ENCODE measurements at places on chromosomes 7 and 10.

- DNase-seq, result no peak
These were observed 16.0 kb upstream of the TLL2 start for GRCh38 chr10:96529634-96530279.

- no peak for DNase-seq
These were observed 31.4 kb upstream of the TRIM8 start for GRCh38 chr10:102612964-102613275.

DNA sequence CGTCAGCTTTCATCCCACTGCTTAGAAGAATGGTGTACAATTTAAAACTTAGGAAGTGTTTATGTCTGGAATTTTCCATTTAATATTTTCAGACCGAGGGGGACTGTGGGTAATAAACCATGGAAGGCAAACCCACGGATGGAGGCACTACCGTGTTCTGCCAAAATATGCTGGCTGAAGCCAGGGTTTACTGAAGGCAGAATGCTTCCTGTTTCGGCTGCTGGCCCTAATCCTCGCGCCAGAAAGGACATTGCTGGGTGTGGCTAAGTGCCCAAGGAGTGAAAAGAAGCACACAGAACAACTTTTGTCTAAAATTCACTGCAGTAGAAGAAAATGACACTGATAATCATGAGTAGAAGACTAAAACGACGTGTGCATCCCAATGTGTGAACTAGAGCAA lies 32.3 kb downstream of the PITRM1 start:
- no peak for DNase-seq

- no peak for DNase-seq
These were observed 67.4 kb upstream of the SLC35G1 start for GRCh38 chr10:93826355-93826754.

- no peak for DNase-seq
These were observed 33.3 kb downstream of the COX15 start for GRCh38 chr10:99698504-99699080.

- DNase-seq, result no peak
These were observed 18.0 kb downstream of the PURB start for GRCh38 chr7:44867073-44867995.

DNA sequence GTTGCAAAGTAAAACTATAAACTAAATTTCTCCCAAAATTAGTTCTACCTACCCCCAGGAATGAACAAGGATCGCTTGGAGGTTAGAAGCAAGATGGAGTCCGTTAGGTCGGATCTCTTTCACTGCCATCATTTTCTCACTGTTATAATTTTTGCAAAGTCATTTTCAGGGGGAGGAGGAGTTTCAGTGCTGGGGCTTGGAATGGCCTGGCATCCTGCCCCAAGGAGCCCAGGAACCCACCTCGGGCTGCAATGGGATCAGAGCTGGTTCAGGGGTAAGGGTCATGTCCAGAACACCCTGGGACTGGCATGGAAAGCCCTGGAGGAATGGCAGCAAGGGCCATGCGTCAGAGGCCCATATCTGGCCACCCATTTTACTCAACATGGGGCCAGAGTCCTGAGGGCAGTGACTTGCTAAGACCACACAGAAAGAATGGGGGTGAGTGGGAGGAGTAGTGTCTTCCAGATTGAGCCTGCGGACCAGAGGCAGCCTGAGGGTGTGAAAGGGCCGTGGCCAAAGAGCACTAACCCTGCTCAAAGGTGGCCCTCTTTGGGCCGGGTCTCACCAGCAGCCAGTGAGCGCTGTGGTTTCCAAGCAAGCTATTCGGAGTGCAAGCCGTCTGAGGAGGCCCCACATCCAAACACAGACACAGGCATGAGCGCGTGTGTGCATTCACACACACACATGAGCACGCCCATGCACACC lies 31.8 kb downstream of the GPRIN2 start:
- no peak for DNase-seq

DNA sequence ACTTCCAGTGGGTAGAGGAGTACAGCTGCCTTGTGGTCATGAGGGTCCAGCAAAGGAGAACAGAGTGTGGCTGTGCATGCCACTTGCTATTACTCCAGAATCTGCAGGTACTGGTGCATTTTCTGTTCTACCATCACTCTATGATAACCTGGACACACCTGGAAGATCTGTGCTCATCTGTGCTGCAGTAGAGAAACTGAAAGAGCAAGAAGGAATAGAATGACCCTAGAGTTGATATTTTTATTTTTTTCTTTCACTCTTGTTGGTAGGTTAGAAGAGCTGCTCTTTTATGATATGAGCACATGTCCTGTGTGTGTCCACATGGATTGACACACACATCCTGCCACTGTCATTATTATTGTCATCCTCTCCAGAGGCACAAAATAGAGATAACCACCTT lies 48.3 kb upstream of the MTURN start:
- no peak for DNase-seq

DNA sequence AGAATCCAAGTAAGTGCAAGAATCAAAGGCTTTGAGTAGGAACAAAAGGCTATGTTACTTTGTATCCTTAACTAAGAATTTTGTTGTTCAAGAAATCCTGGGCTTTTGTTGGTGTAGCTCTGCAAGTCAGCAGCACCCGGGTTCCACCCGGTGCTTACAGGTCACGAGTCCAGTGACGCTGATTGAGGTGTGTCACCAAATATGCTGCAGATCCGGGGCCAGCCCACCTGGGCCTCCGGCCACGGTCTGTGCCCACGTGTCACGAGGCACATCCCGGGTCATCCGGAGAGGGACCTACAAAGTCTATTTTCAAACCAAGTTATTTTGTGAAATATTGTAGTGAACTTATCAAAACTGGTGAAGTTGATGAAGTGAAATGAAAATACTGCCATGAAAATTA lies 103.1 kb downstream of the MGMT start:
- no peak for DNase-seq

GRCh38 chr10:6175329-6176055 lies 27.2 kb upstream of the PFKFB3 start:
- DNase-seq, result no peak

DNA sequence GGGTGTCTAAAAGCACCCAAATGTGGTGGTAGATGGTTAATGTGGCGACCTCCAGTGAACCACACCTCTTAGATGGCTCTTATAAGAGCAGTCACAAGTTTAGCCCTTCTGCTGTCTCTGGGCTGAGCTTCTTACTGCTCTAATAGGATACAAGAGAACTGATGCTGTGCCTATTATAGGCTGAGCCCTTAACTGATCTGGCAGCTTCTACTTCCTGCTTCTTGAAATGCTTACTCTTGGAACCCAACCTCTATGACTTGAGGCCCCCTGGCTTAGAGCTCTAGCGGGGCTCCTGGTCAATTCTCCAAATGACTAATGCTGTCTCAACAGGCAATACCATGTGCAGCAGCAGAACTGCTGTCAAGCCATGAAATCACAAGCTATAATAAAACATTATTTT lies 35.0 kb upstream of the LSM8 start:
- DNase-seq, result no peak

GRCh38 chr7:22255834-22256233 lies 101.1 kb downstream of the RAPGEF5 start:
- DNase-seq, result no peak

DNA sequence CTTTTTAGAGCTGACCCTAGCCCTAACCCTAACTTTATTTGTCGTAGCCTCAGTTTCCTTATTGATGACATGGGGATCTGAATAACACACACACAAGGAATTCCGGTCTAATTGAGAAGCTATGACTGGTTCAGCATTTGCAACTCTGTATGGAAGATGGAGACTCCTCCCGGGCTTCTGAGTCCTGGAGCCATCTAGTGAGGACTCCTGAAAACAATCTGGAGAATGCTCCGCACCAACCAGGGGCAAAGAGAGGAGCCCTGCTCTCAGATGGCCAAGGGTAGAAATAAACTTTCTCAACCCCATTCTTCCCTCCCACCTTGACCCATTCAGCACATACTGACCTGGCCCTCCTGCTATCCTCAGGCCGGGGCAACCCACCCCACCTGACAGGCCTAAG lies 26.4 kb downstream of the MBL2 start:
- DNase-seq, result no peak

- DNase-seq, result no peak
These were observed 1.1 kb upstream of the MTPAP start for GRCh38 chr10:30349967-30350735.

DNA sequence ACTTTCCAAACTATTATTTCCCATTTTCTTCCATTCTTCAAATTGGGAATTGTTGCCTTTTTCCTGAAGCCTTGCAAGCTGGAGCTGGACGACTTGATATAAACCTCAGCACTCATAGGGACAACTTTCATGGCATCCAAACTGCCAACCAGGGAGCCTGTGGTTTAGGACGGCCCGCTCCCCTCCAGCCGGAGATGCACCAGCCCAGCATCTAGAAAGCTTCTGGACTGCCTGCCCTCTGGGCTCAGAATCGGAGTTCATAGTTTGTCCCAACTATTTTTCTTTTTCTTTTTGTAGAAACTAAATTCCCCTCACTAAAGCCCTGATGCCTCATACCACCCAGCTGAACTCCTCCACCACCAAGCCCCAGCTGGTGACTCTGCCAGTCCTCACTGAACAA lies 200.3 kb downstream of the DNAJB6 start:
- DNase-seq, result no peak

DNA sequence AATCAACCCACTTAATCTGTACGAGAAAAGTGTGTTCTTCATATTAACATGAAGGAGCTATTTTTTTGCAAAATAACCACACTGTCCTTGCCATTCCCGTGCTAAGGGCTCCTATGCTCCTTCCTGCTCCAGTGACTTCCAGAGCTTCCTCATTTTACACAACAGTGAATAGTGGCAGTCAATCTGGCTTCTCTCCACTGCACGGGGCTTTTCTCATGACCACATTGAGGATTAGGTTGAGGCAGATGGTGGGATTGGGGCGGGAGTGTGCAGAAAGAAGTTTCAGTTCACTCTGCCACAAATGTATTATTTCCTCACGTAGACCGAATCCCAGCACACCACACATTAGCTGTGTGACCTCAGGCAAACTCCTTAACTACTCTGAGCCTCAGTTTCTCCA lies 235.1 kb downstream of the ARHGAP12 start:
- DNase-seq, result no peak

DNA sequence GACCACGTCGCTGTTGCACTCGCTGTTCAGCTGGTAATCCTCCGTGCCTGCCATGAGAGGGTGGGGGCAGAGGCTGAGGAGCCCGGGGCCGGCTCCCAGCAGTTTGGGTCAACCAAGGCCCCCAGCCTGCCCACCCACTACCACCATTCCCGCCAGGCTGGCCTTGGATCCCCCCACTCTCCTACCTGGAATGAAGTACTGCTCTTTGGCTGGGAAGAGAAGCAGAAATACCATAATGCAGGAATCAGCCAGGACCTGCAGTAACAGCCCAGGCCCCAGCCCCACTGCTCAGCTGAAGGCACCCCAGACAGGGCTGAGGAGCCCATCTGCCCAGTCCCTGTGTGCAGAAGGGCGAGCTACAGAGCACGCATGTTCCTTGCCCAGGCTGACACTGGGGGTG lies 138.0 kb downstream of the SLIT1 start:
- DNase-seq, result no peak

DNA sequence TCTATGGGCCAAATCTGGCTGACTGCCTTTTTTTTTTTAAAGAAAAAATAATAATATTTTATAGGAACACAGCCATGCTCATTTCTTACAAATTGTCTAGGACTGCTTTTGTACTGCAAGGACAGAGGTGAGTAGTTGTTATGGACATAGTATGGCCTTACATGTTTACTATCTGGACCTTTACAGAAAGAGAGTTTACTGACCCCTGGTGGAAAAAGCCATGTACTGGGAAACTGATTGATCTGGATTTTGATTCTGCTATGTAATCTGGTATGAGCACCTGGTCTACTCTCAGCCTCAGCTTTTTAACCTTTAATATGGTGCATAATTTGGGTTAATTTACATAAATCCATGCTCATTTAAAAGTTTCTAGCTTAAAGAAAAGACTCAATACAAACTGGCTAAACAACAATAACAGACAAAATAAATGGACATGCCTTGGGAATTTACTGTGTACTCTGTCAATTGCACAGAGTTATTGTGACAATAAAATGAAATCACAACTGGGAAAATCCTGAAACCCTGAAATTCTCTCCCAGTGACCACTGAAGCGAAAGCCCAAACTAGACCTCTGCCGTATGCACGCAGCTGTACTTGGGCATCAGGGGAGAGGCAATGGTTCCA lies 260.7 kb downstream of the BMPER start:
- DNase-seq, result no peak

- no peak for DNase-seq
These were observed 1.8 kb downstream of the SNX8 start for GRCh38 chr7:2312267-2312929.

Data from esophagus squamous epithelium (tissue), 5 donors.